ENCODE measurements at places on chromosomes 13 and 19.

- DNase-seq, result no peak
Measured at GRCh38 chr19:30254158-30254557, 118.0 kb upstream of the ZNF536 start.

DNA sequence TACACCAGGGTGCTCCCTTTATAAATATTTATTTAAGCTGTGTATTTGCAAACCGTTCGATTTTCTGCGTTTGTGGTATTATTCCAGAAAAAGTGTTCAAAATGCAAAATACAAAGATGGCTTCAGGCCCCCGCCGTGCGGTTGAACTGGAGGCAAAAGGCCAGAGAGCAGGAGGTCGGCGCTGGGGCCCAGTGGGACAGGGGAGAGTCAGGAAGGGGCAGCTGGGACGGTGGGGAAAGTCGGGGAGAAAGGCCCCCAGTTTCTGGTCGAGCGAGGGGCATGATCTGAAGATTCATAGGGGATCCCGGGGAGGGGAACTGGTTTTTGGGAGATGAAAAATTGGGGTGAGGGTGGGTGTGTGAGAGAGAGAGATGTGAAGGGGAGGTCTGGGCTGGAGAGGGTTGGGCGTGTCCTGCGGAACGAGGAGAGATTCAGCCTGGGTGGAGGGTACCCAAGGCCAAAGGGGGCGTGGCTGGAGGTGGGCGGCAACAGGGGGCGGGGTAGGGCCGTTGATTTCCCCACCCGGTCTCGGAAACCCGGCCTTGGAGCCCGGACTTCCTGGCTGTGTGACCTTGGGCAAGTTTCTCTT is 678 bp downstream of the ISOC2 start:
- DNase-seq, result no peak

DNA sequence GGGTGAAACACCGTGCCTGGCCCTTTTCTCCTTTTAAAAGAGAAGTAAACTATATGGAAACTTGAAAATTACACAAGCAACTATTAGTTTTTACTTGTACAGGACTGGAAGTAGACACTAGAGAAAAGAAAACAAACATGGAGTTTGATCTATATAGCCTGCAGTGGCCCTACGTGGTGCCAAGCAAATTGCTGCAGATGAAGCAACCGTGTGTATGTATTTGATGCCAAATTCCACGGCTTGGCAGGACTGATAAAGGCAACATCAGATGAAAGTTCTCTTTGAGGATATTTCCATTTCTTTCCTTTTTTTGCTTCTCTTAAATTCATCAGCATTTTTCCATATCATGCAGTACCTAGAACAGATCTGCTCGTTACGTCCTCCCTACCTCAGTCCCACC is 49.8 kb downstream of the ATP8A2 start:
- no peak for DNase-seq

DNA sequence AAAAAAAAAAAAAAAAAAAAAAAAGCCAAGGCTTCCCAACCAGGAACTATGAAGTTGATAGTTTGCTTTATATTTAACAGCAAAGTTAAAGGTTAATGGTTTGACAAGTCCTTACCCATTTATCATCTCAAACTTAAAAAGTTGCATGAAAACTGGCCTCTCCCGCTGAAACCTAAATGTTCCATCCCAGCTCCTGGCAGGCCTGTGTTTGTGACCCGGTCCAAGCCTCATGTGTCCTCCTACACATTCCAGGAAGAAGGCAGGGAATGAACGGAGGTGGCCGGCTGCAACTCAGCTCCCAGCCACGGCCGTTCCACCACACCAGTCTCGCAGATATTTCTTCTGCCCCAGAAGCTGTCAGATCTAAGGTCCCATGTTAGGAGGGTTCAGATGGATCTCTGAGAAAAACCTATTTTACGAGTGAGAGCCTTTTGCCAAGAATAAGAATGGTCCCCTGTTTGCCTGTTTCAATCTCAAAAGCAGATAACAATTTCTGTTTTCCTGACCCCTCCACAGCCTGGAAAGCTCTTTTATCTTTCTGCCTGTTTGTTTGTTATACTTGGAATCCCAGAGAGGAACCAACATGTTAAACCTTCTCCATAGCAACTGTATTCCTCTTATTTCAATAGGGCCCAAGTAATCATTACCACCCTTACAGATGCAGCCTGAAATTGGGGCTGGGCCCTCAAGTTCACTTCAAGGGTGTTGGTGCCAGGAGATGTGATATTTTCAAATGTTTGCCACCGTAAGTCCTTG is 56.5 kb downstream of the KCTD12 start:
- DNase-seq, result no peak

- no peak for DNase-seq
Measured at GRCh38 chr19:48635263-48635965, 1.8 kb downstream of the DBP start.

GRCh38 chr13:50126993-50127725 is 111.9 kb downstream of the KCNRG start:
- DNase-seq, result no peak

- DNase-seq, result no peak
Measured at GRCh38 chr13:102208347-102208746, 193.5 kb downstream of the FGF14 start.

DNA sequence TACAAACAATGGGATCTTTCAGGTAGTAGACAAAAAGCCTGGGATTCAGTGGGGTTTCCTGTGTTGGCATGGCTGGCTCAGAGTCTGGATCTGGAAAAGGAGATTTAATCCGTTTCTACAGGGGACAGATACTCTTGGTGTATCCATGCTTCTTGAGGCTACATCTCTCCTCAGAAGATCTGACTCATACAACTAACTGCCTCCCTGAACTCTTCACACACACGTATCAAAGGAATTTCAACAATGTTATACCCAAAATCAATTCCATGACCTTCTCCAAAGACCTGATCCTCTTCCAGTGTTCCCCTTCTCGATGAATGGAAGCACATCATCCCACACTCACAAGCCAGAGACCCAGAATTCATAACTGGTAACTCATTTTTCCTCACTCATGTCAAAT is 435.3 kb upstream of the NBEA start:
- DNase-seq, result no peak

DNA sequence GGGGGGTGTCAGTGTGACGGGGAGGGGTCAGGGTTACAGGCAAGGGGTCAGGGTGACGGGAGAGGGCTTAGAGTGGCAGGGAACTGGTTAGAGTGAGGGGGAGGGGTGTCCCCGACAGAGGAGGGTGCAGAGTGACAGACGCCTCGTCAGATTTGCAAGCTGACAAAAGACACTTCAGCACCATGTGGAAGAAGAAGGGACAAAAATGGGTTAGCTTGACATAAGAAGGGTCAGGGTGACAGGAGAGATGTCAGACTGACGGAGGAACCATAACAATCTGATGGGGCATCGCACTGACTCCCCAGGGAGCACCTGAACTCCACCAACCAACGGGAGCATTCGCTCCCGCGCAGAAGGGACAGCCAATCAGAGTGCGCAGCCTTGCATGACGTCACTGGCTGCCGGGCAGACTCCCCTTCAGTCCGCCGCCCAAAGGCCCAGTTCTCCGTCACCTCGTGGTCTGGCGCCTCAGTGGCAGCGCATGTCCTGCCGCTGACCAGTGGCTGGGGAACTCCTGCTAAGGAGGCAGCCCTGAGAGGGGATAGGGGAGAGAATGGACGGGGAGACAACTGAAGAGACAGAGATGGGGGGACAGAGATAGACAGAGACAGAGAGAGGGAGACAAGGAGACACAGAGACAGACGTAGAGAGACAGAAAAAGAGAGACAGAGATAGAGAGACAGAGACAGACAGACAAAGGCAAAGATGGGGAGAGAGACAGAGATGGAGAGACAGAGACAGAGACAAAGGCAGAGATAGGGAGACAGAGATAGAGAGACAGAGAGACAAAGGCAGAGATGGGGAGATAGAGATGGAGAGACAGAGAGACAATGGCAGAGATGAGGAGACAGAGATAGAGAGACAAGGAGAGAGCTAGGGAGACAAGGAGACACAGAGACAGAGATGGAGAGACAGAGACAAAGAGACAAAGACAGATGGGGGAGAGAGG is 30.2 kb downstream of the C19orf81 start:
- no peak for DNase-seq

- DNase-seq, result no peak
Measured at GRCh38 chr19:46324277-46324676, 22.6 kb upstream of the PPP5C start.

DNA sequence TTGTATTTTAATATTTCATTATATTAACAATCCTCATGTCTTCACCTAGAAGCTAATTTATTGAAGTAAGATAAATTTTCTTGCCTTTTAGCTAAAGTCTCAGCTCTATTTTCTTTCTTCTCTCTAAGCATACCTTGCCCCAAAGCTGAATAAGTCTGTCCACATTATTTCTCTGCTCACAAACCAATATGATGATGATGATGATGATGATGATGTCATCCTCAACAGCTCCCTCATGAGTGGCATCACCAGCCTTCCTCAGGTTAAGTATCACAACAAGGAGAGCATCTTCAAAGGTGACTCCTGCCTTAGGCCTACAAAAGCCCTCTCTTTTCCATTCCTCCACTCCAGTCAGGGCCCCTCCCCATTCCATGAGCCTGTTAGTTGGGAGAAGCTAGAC is 31.9 kb upstream of the ATP12A start:
- DNase-seq, result no peak

DNA sequence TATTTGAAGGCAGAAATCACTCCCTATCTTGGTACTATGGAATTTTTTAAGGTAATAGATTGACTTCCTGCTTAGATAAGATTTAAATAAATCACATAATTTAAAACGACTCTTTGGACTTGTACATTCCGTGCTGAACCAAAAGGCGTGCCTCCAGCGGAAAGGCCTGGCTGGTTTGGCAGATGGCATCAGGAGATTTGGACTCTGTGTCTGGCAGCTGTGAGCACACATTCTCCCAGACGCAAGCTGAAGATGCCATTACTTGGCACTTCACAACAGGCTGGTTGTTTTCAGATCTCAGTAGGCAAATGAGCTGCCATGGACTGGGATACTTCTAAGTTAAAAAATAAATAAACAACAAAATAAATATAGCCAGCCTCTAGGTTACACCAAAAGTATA is 104.5 kb upstream of the SLC15A1 start:
- DNase-seq, result peak; percentile 44

DNA sequence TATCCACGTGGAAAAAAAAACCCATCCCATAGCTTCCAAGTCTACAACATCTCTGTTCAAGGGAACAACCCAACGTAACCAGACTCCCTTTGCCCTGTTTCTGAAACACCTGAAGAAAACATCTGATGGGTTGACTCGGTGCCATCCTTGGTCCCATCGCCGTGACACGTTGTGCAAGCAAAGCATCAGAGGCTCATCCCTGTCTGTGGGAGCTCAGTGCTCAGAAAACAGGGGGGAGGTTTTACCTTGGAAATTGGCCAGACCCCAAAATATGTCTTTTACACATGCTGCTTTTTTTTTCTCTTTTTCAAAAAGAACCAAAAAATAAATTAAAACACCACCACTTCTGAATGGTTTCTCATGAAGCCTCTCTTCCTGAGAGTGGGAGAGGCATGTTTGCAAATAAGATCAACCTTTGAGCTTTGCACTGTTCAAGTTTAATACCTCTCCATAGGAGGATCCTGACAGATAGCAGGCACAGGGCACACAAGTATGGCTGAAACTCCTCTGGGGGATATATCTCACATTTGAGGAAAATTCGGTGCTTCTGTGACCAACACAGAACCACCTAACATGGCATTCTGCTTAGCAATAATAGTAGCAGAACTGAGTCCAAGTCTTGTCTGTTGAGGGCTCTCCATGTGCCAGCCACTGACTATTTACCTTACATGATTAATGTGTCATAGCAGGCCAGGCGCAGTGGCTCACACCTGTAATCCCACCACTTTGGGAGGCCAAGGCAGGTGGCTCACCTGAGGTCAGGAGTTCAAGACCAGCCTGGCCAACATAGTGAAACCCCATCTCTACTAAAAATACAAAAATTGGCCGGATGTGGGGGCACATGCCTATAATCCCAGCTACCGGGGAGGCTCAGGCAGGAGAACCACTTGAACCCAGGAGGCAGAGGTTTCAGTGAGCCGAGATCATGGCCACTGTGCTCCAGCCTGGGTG is 7.0 kb upstream of the PVR start:
- DNase-seq, result no peak

DNA sequence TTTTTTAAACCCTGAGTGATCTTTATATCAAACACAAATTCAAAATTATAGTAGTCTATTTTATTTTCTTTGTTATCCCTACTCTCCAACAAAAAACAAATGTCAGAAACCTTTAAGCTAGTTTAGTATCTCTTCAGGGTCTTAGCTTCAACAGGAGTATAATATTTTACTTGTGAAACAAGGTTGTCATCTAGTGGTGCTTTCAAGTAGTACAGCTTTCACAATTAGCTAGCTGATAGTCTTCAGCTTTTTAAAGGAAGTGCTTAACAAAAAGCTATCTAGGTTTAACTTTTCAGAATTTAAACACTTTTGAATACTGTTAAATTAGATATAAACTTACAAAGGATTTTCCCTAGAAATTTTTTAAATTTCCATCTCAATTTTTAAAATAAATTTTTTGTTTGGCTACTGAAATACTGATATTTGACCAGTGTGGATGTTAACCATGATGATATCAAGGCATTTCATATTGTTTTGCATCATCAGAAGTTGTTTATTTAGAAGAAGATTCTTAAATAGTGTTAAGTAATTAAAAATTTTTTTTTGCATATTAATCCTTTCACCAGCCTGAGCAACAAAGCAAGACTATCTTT is 34.2 kb downstream of the TDRD3 start:
- peak; percentile 57 for DNase-seq

- no peak for DNase-seq
Measured at GRCh38 chr13:111610081-111610480, 289.6 kb downstream of the TEX29 start.

- no peak for DNase-seq
Measured at GRCh38 chr19:46692918-46693722, 23.8 kb downstream of the PRKD2 start.

- DNase-seq, result no peak
Measured at GRCh38 chr13:100559886-100560285, 28.7 kb downstream of the GGACT start.

GRCh38 chr13:30864433-30865122 is 41.5 kb upstream of the MEDAG start:
- no peak for DNase-seq

- no peak for DNase-seq
Measured at GRCh38 chr19:2054763-2055162, 3.7 kb upstream of the MKNK2 start.

DNA sequence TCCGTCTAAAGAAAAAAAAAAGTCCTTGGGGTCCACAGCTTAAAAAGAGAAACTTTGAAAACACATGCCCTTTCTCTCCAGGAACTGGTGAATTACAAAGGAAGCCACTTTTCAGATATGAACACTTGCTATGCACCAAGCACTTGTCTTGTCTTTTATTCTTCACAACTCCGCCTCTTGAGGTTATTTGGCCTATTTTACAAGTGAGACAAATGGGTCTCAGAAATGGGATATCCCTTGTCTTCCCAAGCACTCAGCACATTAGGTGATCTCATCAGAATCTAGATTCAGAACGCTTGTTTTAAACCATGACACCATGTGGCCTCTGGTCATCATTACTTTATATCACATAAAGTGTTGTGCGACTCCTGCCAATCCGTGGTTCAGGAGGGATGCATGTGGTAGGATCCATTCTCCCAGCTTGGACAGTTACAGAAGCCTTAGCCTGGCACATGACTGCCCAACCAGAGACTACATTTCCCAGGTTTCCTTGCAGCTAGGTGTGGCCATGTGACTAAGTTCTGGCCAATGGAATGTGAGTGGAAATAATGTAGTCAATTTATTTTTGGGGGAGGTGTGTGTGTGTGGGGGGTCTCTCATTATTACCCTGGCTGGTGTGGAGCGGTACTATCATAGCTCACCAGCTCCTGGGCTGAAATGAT is 13.9 kb downstream of the TSKS start:
- DNase-seq, result no peak

Data from glomerular endothelial cell (primary cell).